ENCODE measurements at places on chromosomes 12 and 14. TPM values are rescaled to one million over a fixed set of nuclear protein-coding genes. Genes with fewer than 3 reads are reported as not detected.

Gene PLEKHG7
- not detected for polyA plus RNA-seq

Gene SPX
- polyA plus RNA-seq, result 1.6 TPM

Gene SLC17A8
- polyA plus RNA-seq, result 0.48 TPM

Gene CLEC1B
- polyA plus RNA-seq, result not detected

Gene GLIPR1
- 6.4 TPM for polyA plus RNA-seq
